NCI-H345 (cell line): ENCODE measurements at places on chromosomes 2 and 18.
A peak's percentile ranks its signal among the peaks of the same experiment; 100 is the strongest.

DNA sequence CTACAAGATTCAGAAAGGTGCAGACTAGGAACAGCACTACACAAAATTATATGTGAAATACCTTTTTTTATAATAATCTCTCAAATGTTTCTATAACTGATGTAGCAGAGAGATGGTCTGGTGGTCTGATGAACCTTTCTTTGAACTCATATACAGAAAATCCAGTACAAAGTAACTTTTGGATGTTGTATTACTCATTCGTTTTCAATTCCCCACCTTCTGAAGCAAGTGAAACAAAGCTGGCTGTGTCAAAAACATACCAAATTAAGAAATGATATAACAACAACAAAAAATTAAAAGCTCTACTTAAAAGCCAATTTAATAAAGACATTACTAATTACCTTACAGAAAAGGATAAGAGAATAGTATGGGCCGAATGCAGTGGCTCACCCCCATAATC is 38.7 kb downstream of the MEMO1 start:
- DNase-seq = no peak

- no peak for DNase-seq
Observed at GRCh38 chr2:102057502-102058292, 65.9 kb downstream of the IL1R2 start.

- DNase-seq = no peak
Observed at GRCh38 chr2:120239488-120240287, 13.0 kb upstream of the RALB start.

GRCh38 chr2:127330753-127331152 is 36.8 kb upstream of the ERCC3 start:
- no peak for DNase-seq

GRCh38 chr2:44291281-44292248 is 16.3 kb downstream of the SLC3A1 start:
- peak; percentile 37 for DNase-seq

DNA sequence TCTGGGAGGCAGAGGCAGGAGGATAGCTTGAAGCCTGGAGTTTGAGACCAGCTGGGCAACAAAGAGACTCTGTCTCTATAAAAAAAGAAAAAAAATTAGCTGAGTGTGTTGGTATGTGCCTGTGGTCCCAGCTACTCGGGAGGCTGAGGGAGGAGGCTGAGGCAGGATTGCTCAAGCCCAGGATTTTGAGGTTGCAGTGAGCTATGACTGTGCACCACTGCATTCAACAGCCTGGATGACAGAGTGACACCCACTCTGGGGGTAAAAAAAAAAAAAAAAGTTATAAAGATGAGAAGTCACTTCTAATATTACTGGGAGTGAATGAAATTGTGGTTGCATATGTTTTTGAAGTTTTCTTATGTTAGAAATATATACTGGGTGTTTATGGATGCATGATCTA is 71.6 kb downstream of the C2orf74 start:
- DNase-seq = no peak

DNA sequence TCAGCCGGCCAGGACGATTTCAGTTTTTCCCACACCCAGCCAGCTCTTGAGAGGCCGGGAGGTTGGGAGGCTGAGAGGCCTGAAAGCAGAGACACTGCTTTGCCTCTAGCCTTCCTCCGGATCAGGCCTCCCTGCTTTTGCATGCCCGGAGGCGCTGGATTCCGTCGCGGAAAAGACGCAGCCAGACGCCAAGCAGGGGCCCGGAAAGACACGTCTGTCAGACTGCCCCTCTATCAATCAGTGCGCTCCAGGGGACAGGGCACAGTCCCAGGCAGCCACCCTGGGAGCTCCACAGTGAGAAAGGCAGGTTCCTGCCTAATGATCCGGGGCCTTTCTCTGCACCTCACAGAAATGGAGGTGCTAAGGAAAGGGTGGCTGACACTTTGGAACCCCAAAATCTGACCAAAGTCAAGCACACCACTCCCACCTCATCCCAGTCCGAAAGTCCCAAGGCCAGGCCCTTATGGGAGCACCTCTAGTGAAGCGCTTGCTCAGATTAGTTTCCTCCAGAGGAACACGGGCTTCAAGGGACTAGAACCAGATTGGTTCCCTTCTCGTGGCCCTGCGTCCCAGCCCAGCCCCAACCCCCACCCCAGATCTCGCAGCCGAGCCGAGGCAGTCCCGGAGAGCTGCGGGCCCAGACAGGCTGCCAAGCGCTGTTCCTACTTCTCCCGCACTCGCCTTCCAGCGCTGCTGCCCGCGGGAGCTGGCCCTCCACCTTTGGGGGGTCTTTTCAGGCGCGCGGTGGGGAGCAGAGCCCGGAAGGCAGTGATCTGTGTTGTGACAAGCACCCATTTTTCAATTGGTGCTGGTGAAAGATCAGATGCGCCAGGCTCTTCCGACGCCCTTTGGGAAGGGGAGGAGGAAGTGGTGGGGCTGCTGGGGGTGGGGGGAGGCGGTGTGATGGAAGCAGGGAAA is 5.0 kb downstream of the DLX1 start:
- DNase-seq = no peak

DNA sequence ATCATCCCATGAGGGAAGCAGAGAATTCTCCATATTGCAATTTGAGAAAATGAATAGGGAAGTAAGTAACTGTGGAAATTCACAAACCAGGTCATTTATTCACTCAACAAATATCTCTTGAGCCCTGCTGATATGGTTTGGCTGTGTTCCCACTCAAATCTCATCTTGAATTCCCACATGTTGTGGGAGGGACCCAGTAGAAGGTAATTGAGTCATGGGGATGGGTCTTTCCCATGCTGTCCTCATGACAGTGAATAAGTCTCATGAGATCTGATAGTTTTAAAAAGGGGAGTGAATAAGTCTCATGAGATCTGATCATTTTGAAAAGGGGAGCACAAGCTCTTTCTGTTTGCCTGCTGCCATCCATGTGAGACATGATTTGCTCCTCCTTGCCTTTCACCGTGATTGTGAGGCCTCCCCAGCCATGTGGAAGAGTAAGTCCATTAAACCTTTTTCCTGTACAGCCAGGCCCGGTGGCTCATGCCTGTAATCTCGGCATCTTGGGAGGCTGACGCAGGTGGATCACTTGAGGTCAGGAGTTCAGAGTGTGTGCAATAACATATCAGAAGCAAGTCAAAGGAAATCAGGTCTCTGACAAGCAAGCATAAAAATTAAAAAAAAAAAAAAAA is 193.2 kb downstream of the NDUFA10 start:
- DNase-seq = no peak

GRCh38 chr2:109380502-109381326 is 233.1 kb downstream of the SEPTIN10 start:
- no peak for DNase-seq

GRCh38 chr2:183579686-183580085 is 455.4 kb downstream of the NUP35 start:
- no peak for DNase-seq

DNA sequence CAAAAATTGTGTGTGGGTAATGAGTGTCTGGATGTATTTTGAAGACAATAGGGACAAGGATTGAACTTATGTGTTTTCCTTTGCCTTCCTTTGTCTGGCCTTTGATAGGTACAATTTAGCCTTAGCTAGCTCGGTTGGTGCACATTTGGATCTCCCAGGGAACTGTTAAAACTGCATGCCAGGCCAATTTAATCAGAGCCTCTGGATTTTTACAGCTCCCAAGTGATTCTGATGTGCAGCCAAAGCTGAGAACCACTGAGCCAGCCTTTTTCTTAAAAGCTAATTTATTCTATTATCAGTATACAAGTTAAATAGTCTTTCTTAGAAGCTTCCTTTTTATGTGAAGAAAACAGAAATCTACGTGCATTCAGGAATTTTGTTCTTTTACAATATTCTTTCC is 25.0 kb downstream of the PLEK start:
- DNase-seq = no peak

DNA sequence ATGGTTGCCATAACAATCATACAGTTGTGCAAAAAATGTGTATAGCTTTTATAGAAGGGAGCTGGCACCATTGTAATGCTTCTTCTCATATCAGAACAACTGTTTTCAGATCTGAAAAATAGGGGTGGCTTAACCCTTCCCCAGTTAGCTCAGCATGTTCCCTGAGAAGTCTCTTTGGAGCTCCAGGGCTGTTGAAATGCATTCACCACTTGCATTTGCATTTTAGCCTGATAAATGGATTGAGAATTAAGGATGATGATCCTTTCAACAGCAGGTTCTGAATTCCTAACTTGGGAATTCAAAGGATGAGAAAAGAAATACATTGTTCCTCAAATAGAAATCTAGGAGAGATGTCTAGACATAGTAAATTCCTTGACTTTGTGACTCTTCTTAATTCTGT is 181.7 kb upstream of the ALPP start:
- DNase-seq = no peak

DNA sequence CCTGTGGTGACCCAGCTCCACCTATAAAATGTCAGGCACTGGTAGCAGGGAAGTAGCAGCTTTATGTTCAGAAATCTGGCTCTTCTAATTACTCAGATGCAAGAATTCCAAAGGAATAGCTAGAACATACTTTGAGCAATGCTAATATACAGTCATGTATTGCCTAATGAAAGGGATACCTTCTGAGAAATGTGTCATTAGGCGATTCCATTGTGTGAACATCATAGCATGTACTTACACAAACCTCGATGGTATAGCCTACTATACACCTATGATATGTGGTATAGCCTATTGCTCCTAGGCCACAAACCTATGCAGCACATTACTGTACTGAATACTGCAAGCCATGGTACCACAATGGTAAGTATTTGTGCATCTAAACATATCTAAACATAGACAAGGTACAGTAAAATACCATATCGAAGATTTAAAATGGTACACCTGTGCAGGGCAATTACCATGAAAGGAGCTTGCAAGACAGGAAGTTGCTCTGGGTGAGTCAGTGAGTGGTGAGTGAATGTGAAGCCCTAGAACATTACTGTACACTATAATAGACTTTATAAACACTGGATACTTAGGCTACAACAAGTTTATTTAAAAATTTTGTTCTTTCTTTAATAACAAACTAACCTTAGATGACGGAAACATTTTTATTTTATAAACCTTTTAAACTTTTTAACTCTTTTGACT is 50.3 kb upstream of the ETAA1 start:
- DNase-seq = no peak

DNA sequence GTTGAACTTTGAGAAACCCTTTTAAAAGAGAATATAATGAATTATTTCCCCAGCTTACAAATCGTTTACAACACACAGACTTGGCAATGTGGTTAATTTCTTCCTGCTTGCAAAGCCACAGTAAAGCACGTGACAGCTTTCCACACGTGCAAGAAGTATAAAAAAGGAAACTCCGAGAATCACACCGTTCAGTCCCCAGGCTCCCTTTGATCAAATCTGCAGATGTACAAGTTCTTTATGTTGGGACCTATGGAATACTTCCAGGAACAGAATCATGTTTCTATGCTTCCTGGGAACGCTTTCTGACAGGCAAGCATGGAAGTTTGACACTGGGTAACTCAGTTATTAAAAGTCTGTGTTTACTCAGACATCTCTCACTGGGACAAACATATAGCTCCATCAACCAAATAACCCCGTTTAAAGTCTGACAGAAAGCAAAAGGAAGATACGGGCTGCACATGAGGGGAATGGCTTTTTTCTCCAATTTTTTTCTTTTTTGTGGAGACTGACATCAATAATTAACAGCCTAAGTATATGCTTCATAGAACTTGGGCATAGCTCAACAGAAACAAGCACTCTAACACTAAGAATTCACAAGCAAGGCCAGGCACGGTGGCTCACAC is 134.8 kb downstream of the EIPR1 start:
- DNase-seq = no peak

DNA sequence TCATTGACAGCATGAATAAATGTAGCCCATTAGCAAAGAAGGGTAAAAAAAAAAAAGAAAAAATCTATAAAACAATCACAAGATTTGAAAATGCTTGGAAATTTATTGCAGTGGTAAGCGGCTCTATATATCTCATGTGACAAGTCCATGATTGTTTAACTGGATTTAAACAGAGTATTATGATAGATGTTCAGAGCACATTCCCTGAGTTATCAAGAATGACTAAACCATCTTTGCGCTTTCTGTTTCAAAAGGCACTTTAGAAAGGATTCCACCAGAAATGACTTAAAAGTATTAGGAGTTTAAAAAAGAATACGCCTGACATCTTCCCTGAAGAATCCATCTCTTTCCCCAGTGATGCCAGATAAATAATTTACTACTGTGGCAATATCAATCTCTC is 409.5 kb upstream of the UBE2E3 start:
- DNase-seq = no peak

- no peak for DNase-seq
Observed at GRCh38 chr2:239297142-239298004, 103.4 kb downstream of the HDAC4 start.

DNA sequence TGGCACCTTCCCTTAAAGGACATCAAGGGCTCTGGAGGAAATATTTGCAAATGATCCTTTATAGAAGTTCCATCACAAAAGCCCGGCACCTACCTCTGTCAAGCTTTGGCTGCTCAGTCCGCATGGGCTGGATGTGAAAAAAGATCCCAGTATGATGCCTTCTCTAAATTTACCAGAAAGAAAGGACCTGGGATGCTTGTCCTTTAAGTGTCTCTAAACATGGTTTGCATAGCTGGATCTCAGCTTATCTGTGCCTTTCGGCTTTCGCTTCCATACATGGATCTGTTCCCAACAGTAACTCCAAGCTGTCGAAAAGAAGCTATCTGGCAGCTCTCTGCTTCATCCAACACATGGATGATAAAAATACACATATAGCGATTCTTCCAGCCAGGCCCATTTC is 60.4 kb upstream of the SLC8A1 start:
- no peak for DNase-seq

DNA sequence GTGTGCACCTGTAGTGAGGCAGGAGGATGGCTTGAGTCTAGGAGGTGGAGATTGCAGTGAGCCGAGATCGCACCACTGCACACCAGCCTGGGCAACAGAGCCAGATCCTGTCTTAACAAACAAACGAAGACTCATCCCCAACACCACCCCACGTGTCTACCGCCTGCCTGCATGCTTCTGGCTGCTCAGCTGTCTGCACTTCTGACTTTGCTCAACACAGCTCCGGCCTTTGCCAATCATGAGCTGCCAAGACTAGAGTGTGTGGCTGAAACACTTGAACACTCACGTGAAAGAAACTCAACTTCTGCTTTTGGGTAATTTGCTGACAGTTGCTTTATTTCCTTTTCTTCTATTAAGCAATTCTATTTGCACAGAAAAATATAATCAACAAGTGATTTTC is 32.1 kb upstream of the SP3 start:
- no peak for DNase-seq

- DNase-seq = peak; percentile 46
Observed at GRCh38 chr2:176637486-176638166, 368.4 kb downstream of the MTX2 start.

DNA sequence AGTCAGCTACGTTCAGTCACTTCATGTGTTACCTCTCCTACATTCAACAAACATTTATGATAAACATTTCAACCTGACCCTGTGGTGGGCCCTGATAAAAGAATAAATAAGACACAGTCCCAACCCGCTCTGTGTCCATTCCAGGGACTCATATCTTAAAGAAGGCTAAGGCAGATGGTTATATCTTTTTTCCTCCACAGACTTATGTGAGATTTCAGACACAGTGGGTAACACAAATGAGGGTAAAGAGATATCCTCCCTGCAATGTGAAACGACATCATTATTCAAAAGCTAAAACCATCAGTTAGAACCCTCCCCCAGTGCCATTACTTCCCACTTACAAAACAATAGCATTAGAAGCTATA is 11.1 kb upstream of the HNRNPLL start:
- no peak for DNase-seq

GRCh38 chr18:9627642-9628041 is 13.3 kb upstream of the PPP4R1 start:
- DNase-seq = no peak
